ENCODE measurements at places on chromosomes 7 and 10. TPM values are rescaled to one million over a fixed set of nuclear protein-coding genes. Genes with fewer than 3 reads are reported as not detected.

GRCh38 chr10:43595739-43596298 lies 10.4 kb upstream of the ZNF485 start:
- no peak for DNase-seq

AP3M1 gene
- 36.7 TPM for total RNA-seq

DNA sequence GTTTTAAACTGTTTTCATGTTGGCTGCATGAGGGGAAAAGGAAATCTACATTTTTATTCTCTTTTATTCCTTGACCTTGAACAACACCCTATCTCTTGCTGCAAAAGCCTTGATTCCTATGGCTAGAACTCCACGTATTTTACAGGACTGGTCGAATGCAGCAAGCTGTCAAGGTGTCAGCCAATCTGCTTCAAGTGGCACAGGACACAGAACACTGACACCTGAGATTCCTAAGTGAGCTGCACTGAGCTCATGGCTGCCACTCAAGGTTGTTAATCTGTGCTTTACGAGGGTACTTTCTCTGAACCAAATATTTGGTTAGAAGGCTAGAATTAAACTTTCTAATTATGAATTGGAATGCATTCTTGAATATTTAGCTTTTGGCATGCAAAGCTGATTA lies 349.7 kb upstream of the COBL start:
- DNase-seq: no peak

DNA sequence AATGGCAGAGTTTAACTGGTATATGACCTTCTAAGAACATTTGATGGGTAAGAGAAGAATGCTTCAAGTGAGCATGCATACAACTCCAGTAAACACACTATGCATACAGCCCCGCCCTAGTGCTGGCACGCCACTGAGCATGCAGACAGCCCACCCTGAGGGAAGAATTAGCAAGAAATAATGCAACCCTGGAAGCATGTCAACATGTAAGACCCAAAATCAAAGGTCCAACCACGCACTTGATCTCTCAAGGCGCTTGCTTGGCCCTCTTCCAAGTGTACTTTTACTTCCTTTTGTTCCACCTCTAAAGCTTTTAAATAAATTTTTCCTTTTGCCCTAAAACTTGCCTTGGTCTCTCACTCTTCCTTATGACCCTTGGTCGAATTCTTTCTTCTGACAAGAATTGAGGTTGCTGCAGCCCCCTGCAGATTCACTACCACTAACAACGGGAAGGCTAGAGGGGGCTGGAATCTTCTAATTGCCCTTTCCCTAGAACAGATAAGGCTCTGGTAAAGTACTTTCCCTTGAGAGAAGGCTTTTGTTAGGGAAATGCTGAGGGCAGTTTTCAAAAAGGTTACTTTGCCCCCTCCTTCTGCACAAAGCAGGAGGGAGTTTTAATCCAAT lies 3.4 kb downstream of the FAM24B start:
- DNase-seq: peak; percentile 50

CALHM1 gene
- 0.07 TPM for total RNA-seq

DNA sequence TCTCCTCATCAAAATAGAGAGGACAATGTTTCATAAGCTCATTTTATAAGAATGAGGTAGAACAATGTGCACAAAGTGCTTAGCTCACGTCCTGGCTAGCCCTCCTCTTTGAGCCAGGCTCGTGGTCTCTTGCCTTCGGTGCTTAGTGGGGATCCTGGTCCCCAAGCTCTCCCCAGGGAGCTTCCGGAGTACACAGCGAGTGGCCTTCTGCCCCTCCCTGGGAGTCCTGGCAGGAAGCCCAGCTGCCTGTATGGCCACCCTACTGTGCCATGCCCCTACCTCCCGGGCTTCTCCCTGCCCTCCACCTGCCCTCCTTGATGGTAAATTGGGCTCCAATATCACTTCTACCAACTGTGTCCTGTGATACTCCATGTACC lies 868 bp downstream of the MYO1G start:
- no peak for DNase-seq

LDB3 gene
- total RNA-seq: 0.18 TPM

DNA sequence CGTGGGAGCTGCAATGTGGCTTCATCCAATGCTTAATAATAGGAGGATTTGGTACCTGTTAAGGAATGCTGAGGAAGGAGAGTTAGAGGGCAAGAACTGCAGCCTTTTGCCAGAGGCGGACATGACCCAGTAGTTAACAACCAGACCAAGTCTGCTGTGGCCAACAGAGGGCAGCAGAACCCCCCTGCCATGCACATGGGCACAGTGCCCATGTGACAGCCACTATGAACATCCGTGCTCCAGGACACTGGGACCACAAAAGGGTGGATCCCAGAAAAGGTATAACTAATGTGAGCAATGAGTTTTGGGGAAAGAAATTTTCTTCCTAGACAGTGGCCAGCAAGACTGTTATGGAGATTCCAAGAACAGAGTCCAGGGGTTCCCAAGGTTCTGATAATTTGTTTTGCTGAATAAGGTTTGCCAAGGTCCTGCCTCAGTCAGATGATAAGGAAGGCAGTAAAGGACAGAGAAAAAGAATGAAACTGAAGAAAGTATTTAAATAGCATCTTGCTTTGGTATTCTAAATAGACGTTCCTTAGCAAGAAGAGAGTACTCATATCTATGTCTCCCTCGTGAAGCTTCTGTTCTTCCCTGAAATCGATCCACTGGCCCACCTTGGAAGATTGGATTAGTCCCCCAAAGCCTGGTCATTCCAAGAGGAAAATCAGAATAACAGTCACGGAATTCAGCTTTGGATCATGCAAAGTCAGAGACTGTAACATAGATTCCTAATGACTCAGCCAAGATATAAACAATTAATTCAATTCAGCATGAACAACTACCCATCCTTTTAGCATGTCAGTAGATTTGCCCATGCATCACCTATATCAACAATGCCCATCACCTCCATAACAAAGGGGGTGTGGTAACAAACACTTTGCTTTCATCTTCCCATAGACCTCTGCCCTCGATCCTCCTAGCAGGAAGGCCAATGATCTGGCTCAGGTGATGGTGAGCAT lies 56.0 kb downstream of the LGI1 start:
- peak; percentile 72 for DNase-seq

ASIC3 gene
- total RNA-seq: 1.7 TPM

- DNase-seq: no peak
Measured at GRCh38 chr10:17109475-17110207, 20.0 kb downstream of the CUBN start.

BMPER gene
- 0.20 TPM for total RNA-seq

GRCh38 chr7:69864274-69864673 lies 266.0 kb downstream of the AUTS2 start:
- no peak for DNase-seq

GRCh38 chr7:77606562-77606961 lies 69.5 kb downstream of the PTPN12 start:
- DNase-seq: no peak

DNA sequence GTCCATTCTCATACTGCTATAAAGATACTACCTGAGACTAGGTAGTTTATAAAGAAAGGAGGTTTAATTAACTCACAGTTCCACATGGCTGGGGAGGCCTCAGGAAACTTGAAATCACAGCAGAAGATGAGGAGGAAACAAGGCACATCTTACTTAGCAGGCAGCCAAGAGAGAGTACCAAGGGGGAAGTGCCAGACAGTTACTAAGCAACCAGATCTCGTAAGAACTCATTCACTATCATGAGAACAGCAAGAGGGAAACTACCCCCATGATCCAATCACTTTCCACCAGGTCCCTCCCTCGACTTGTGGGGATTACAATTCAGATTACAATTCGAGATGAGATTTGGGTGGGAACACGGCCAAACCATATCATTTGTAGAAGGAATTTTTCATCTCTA lies 36.3 kb downstream of the NHLRC2 start:
- no peak for DNase-seq

CREB5 gene
- total RNA-seq: 4.0 TPM

MCMBP gene
- total RNA-seq: 90.2 TPM

CHST3 gene
- 6.0 TPM for total RNA-seq

GRCh38 chr7:78224923-78225322 lies 426.4 kb downstream of the PHTF2 start:
- no peak for DNase-seq

GRCh38 chr10:12844811-12845483 lies 156.6 kb downstream of the CCDC3 start:
- DNase-seq: no peak

NPSR1 gene
- total RNA-seq: not detected

PIK3AP1 gene
- 1.7 TPM for total RNA-seq

GRCh38 chr7:126760914-126761577 lies 491.7 kb downstream of the GRM8 start:
- no peak for DNase-seq

- DNase-seq: no peak
Measured at GRCh38 chr7:21526007-21526406, 16.8 kb upstream of the DNAH11 start.

THSD7A gene
- total RNA-seq: 0.88 TPM

- DNase-seq: peak; percentile 34
Measured at GRCh38 chr10:34816501-34817002, 1.5 kb upstream of the PARD3 start.
